Stimulated activated CD8-positive, alpha-beta memory T cell treated with anti-CD3 and anti-CD28 coated beads, Interleukin-2, amount 100 ng/mL, for 48 hours (primary cell): ENCODE measurements at places on chromosomes 1 and 21.

GRCh38 chr1:9816199-9816598, 7.6 kb downstream of the CLSTN1 start:
- DNase-seq: no peak

- DNase-seq: no peak
Observed at GRCh38 chr1:198187973-198188588, 31.3 kb downstream of the NEK7 start.

GRCh38 chr1:109759513-109760334, 4.0 kb downstream of the EPS8L3 start:
- DNase-seq: no peak

DNA sequence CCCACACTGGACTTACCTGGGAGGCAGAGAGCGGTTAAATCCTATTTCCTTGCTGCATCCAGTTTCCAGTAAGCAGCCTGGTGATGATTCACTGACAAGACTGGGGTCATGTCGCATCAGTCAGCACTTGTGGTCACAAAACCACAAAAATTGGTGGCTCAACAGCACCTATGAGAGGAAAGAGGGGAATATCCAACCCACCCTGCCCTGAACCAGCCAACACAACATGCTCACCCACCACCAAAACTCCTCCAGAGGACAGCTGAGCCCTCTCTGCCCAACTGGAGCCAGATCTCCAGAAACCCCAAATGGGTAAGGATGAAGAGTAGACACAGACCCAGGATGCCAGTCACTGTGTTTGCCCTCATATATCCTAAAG, 64.0 kb downstream of the CD46 start:
- no peak for DNase-seq

- DNase-seq: no peak
Observed at GRCh38 chr1:68795956-68796355, 299.1 kb upstream of the DEPDC1 start.

DNA sequence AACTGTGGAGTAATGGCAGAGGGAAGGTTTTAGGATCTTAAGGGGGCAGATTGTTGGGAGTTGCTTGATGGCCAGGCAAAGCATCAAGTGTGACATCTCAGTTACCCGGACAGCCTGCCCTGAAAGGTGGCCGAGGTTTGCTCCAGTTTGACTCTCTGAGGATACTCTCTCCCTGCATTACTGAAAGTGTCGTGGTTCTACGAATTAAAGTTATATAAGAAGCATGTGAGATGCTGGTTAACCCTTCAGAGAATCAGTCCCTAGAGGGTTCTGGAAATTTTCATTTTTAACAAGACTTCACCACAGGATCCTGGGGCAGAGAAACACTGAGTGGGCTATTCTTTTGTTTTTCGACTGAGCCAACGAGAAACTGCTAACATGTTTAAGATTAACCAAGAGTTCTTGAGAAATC, 689 bp upstream of the ZNF644 start:
- no peak for DNase-seq

DNA sequence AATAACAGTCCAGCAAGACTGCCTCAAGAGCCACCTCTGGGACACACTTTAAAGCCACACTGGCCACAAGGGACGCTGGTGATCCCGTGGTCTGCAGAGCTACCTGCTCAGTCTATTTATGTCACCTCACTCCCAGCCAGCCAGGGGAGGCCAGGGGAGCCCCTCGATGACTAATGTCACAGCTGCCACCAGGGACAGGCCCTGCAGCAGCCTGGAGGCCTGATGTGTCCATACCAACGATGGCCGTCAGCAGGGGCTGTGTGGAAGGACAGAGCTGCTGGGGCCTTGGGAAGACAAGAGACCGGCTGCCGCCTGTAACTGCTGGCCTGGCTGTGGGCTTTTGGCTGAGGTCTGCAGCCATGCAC, 71.0 kb downstream of the SIK1 start:
- no peak for DNase-seq

GRCh38 chr1:81505831-81506230, 294.9 kb upstream of the ADGRL2 start:
- no peak for DNase-seq

- no peak for DNase-seq
Observed at GRCh38 chr1:232968391-232968790, 18.0 kb downstream of the NTPCR start.

GRCh38 chr1:94953746-94954145, 26.8 kb upstream of the CNN3 start:
- no peak for DNase-seq

GRCh38 chr1:204414016-204414415, 2.4 kb upstream of the PPP1R15B start:
- no peak for DNase-seq
